ENCODE measurements at places on chromosomes 11 and 22. TPM values are rescaled to one million over a fixed set of nuclear protein-coding genes. Genes with fewer than 3 reads are reported as not detected.

PGGHG gene
- polyA plus RNA-seq = 9.8 TPM

DNA sequence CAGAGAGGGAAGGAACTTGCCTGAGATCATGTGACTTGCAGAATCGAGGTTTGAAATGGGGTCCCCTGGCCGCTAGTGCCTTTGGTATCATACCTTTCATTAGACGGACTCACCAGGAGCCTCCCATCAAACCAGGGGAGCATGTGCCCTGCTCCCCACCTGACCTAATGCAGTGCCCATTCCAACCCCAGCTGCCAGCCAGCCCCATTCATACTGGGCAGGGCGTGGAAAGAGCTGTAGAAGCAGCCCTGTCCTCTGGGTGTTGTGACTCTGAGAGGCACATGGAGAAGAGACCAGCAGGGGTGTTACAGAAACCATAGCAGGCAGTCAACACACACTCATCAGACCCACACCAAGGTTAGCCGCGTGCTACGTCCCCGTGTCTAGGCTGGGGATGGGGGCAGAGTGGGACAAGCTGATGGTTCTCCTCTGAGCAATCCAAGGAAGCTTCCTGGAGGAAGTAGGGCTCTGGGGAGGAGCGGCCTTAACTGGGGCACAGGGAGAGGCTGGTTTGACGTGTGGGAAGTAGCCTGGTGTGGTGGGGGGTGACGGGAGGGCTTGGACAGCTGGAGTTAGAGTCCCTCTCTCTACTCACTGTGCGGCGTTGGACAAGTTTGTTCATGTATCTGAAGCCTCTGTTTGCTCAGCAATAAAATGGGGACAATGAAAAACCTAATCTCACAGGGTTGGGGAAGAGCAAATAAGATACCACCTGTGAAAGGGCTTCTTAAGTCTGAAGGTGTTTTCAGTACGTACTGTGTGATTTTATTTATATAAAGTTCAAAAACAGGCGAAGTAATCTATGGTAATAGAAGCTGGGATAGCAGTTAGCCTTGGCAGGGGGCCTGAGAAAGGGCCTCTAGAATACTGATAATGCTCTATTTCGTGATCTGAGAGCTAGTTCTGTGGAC is 14.0 kb downstream of the GRIK4 start:
- no peaks in the 10 kb centered on the region for H3K36me3 ChIP-seq
- no peak for DNase-seq
- H3K4me1 ChIP-seq = no peaks in the 10 kb centered on the region
- H3K4me3 ChIP-seq = no peak overlapping the region
- H3K27ac ChIP-seq = no peak overlapping the region

DNA sequence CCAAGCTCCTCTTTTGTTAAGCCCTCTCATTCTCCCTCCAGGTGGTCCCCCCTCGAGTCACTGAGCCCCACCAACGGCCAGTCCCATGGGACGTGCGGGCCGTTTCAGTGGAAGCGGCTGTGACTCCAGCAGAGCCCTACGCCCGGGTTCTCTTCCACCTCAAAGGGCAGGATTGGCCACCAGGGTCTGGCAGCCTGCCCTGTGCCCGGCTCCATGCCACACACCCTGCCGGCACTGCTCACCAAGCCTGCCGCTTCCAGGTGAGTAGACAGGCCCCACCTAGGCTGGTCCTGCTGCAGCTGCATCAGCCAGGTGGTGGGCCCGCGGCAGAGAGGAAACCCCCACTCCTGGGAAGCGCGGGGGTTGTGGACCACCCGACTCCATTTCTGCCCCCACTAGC is 3.3 kb downstream of the TMEM132A start:
- H3K36me3 ChIP-seq = peaks cover under 1% of the 10 kb centered on the region
- DNase-seq = no peak
- no peak overlapping the region for H3K27ac ChIP-seq
- peaks cover 13% of the 10 kb centered on the region for H3K4me1 ChIP-seq
- H3K27me3 ChIP-seq = peaks cover 25% of the 10 kb centered on the region

DNA sequence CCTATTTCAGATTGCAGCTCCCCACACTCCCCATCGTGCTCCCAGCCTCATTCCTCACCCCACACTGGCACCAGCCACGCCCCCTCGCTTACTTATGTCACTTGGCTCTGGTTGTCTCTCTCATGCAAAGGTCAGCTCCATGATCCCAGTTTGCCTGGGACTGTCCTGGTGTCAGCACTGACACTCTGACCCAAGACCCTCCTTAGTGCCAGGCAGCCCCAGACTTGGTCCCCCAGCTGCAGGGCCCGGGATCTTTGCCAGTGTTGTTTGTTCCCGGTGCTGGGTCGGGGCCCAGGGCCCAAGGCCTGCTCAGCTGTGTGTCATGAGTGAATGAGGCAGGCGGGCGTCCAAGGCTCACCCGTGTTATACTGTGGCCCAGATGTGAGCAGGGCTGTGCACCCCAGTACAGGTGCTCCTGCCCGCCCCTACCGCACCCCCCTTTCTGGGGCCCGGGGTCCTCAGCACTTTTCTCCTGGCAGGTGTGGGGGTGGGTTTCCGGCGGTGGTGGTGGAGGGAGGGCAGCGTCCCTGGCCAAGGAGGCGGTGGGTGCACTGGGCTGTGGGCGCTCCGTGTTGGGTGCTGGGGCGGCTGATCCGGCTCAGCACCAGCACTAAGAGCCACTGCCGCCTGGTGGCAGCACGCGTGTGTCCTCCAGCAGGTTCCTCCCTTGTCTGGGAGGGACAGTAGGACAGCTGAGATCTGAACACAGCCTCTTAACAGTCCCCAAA is 19.5 kb downstream of the IL17REL start:
- DNase-seq = peak; percentile 44
- no peak overlapping the region for H3K4me3 ChIP-seq
- no peak overlapping the region for H3K27ac ChIP-seq
- H3K27me3 ChIP-seq = no peaks in the 10 kb centered on the region
- no peaks in the 10 kb centered on the region for H3K4me1 ChIP-seq

All from CD8-positive, alpha-beta memory T cell (primary cell).